ENCODE measurements at places on chromosomes 7 and 10.

DNA sequence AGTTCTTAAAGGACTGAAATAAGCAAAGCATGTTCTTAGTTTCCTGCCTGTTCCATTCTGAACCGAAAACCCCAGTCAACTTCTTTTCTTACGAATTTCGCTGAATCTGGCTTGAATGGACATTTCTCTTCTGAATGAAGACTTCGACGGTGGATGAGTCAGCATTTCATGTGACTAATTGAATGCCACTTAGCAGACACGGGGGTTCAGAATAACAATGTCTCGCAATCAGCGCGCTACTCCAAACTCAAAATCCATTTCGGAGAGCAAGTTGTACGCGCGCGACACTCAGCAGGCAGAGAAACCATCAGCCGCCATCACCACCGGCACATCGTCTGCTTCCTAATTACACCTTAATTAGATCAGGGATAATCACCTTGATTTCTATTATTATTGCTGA, 239.0 kb upstream of the KLF6 start:
- DNase-seq = no peak

DNA sequence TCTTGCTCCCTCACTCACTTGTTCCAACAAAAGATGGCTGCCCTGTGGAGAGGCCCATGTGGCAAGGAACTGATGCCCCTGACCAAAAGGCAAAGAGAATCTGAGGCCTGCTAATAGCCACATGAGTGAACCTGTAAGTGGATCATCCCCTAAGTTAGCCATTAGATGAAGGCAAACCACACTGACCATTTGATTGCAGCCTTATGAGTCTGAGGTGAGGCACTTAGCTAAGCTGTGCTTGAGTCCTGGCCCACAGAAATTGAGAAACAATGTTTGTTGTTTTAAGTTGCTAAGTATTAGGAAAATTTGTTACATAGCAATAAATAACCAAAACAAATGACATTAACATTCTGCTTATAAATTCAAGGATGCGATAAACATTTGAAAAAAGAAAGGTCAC, 100.1 kb upstream of the BET1 start:
- DNase-seq = no peak

DNA sequence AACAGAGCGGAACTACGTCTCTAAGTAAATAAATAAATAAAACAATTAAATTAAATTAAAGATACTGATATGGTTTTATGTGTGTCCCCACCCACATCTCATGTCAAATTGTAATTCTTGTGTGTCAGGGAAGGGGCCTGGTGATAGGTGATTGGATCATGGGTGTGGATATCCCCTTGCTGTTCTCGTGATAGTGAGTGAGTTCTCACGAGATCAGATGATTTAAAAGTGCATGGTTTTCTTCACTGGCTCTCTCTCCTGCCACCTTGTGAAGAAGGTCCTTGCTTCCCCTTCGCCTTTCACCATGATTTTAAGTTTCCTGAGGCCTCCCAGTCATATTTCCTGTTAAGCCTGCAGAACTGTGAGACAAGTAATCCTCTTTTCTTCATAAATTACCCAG, 29.0 kb upstream of the OGDHL start:
- DNase-seq = no peak

DNA sequence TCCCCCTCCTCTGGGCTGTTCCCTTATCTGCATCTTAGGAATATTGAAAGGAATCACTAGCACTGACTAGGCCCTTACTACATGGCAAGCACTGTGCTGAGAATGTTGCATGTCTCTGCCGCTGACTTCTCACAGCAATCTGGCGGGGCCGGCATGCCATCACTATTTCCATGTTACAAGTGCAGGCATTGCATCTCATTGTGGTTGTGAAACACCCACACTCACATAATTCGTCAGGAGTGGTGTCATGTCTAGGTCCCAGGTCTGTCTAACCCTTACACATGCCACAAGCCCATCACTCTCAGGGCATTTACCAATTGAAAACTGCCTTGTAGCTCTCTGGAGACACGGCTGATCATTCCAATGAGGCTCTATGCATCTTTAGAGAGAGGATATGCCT, 8.5 kb upstream of the IL2RA start:
- peak; percentile 80 for DNase-seq

DNA sequence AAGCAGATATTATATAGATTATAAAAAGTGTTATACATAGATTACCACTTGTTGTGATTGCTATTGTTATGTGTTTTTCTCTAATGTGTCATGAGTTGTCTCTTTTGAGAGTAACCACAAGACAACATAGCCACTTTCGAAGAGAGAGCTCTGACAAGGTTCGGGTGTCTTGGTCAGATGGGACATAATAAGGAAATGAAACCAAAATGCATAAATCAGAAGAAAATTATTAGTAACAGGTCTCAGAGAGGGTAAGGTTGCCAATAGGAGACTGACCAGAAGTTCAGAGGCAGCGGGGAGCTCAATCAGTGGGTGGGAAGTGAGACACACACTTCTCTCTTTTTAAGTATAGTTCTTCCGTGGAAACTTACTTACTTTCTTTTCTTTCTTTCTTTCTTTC, 639.2 kb upstream of the POT1 start:
- no peak for DNase-seq

DNA sequence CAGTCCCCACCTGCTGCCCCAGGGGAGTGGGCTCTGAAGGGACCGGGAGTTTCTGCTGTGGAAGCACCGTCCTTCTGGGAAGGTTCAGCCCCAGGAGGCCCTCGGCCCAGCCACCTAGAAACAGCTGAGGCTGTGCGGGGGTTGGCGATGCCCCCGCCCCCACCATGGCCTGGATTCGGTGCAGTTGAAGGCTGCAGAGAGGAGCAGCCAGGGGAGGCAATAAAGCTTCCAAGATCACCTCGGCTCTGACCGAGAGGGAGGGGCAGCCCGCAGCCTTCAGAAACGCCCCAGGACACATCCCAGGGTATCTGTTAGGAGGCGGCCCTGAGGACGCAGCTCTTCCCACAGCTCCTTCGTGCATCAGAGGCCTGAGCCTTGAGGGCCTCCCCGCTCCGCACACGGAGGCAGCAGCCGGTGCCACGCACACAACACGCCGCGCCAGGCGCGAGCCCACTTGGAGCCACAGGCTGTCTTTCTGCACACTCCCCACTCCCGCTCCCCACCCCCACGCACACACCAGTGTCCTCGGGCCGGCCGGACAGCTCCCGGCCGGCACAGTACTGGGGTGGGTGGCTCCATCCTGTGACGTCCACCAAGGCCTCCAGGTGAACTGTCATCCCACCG, 1.6 kb downstream of the KNDC1 start:
- no peak for DNase-seq

DNA sequence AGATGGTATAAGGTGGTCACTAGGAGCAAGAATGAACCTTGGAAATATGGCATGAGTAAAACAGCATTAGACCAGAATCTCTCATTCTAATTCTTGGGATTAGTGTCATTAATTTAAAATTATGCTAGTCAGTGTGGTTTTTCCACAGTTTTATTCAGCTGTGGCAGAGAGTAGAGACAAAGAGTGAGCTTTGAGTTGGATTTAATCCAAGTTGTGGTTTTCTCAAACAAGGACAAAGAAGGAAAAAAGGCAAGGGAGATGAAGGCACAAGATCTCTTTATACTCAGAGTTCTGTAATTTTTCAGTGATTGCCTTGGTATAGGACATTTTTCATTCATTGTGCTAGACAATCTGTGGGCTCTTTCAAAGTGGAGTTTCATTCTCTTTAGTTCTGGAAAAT, 28.2 kb upstream of the AKAP9 start:
- DNase-seq = no peak

DNA sequence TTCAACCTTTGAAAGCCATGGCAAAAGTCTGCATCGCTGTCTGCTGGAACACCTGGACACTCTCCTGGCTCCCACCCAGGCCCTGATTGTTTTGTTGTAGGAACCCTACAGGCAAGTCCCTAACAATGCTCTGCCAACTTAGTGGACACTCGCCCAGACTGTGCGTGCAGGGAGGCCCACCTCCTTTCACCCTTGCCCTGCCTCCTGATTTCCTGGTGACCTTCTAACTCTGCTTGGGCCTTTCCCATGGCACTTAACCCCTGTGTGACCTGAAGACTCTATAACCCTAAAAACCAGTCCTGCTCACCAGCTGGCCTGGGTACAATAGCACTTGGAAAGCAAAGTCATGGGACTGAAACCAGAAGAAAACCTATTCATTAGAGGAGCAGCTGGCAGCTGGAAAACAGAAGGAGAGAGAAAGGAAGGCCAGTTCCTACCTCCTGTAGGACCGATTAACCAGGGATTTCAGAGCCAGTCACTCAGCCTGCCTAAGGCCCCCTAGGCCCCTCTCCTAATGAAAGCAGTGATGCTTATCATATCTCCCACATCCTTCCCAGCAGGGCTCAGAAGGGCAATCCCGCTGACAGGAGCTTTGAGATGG, 82.7 kb upstream of the KMT2E start:
- DNase-seq = no peak

DNA sequence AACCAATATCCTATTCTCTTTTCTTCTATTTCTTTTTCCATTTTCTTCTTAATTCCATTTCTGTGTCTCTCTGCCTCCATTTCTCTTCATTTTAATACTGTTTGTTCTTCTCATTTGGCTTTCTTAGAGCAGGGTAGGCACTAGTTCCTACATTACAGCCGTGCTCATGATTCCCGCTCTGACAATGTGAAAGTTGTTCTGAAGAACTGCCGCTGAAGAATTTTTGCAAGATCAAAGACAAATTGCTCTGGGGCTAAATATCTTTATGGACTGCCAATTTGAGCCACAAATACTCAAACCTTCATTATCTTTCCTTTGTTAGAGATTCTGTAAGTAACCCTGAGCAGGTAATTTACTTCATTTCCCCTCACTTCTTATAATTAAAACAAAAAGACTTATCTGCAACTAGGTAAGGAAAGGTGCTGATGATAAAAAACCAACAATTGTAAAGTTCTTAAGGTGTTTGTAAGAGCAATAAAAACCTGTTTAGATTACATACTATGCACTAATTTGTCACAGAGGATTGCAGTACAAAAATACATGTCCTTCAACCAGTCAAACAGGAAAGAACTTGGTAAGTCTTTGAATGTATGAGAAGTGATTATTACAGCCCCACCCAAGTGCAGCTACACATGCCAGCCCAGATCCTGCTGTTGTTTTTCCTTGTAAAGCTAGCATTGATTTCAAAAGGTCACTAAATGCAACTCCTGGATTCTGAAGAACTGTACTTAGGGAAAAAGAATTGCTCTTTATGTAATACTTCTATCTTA, 127.5 kb downstream of the COL28A1 start:
- no peak for DNase-seq

DNA sequence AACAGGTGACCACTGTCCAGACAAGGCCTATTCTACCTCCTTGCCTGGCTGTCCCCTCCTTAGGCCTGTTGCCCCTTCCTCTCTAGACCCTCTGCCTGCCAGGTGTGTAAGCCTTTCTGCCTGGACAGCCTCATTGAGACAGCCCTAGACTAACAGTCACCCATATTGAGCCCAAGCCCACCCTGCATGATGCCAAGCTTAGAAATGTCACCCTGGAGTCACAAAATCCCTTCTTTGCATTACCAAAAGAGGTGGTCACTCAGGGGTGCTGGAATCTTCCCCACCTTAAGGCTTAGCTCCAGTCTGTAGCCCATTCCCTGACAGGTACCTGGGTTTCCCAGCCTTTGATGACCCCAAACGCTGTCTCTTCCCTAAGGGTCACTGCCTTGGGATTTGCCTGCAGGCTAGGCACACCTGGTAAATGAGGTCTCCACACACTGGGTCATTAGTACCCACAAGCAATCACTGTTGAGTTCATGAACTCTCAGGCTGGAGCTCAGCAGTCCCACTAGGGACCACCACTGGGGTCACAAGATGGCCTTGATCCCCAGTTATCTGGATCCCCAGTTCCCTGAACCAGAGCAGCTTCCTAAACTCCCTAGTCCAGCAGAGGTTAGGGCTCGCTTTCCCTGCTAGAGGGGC, 54.9 kb upstream of the CAMK2B start:
- DNase-seq = no peak

GRCh38 chr10:16799621-16800020, 17.6 kb downstream of the RSU1 start:
- DNase-seq = no peak

GRCh38 chr10:25933653-25934608, at the start of gene MYO3A:
Gene MYO3A, plus strand, starts transcription at chr10:25934229. Its CDS starts 17,882 bp downstream, at chr10:25952111.
- no peak for DNase-seq

DNA sequence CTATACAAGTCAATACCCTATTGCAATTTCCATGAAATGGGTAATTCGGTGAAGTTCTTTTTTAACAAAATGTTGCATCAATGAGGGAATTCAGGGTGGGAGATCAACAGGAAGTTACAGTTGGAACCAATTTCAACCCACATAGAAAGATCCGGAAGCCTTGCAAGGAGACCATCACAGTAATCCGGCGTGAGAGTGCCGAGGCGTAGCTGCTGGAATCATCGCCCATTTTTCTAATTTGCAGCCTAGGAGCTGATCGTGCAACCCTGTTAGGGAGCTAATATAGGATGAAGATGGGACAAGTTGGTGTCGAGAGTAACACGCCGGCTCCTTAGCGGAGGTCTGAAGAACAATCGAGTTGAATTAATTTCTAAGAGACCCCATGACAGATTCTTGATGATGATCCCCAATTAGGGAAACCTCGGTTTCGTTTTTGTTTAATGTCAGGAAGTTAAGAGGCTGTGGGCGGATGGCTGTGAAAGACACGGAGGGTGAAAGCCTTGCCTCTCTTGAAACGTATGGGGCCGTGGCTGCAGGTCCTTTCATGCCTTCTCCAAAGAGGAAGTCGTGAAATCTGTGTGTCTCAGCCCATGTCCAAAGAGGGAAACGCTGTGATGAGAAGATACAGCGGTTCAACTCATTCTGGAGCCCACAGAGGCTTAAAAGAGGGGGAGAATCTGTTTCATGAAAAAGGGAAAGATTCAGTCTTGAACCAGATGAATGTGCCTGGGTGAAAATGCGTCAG, 51.2 kb upstream of the CARD11 start:
- no peak for DNase-seq

- no peak for DNase-seq
These were observed 39.8 kb downstream of the MAD1L1 start for GRCh38 chr7:2192831-2193534.

GRCh38 chr7:153036396-153037063, 277.0 kb downstream of the ACTR3B start:
- no peak for DNase-seq

- DNase-seq = no peak
These were observed 11.0 kb downstream of the ZMIZ1 start for GRCh38 chr10:79079490-79080355.

GRCh38 chr7:143239813-143240212, 18.0 kb downstream of the TAS2R40 start:
- DNase-seq = no peak

- no peak for DNase-seq
These were observed 467.1 kb downstream of the SDK1 start for GRCh38 chr7:3767917-3768777.
